ENCODE measurements at places on chromosomes 2 and 18. TPM values are rescaled to one million over a fixed set of nuclear protein-coding genes. Genes with fewer than 3 reads are reported as not detected.

The SERPINB12 gene
- not detected for total RNA-seq

The LGALSL gene
- 0.73 TPM for total RNA-seq

DNA sequence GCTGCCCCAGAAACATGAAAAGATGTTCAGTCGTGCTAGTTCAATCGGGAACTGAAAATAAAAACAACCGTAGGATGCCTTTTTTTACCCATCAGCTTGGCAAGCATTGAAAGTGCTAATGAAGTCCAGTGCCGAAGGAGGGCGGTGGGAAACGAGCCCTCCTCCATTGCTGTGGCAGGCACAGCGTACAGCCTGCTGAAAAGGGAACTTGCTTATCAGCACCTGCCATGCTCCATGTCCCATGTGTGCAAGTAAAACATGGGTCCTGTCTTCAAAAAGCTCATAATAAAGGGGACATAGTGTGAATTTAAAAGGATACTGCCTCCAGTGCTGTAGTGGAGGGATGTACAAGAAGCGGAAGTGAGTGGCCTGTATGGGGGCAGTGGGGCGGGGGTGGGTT is 82.4 kb downstream of the ARMC9 start:
- DNase-seq: no peak
- no peaks in the 10 kb centered on the region for H3K4me1 ChIP-seq
- no peak overlapping the region for H3K4me3 ChIP-seq
- peaks cover 12% of the 10 kb centered on the region for H3K27me3 ChIP-seq

DNA sequence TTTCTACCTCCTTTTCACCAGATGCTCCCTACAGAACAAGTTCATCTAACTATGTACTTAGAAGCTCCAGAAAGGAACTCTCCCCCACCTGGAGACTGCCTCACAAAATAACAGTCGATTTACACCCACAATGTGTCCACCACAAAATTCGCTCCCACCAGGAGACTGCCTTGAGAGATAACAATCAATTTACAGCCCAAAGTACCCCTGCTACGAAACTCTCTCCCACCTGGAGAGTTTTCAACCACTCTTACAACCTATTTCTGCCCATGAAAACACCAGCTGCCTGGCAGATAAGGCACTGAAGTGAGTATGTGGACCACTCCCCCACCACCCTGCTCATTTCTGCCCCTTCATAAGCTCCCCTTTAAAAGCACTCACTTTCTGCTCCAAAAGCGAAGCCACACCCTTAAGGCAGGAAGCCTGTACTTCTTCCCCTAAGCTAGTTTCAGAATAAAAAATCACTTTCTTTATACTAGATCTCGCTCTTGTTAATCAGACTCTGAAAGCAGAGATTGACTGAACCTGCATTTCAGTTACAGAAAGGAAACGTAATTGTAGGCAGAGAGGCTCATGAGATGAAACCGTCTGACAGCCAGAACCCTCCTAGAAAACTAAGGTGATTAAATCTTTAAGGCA is 94.4 kb upstream of the RBBP8 start:
- H3K27me3 ChIP-seq: peaks cover 13% of the 10 kb centered on the region
- H3K27ac ChIP-seq: no peak overlapping the region
- H3K4me1 ChIP-seq: no peaks in the 10 kb centered on the region
- H3K4me3 ChIP-seq: no peak overlapping the region
- no peak for DNase-seq
- no peaks in the 10 kb centered on the region for H3K36me3 ChIP-seq

DNA sequence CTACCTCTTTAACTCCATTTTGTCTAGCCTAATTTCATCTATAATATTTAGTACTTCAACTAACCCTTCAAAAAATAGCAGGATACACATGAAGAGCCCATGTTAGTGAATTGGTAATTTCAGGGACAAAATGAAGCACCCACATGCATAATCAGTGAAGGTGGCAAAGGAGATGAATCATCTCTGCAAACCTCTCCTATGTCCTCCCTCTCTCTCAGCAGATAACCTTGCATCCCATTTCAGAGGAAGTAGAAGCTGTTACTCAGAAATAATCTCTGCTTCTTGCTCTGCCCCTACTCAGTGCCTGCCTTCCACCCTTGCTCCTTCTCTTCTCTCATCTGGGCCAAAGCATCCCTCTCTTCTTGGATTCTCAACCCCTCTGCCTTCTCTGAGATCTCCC is 60.2 kb upstream of the CAVIN2 start:
- H3K4me1 ChIP-seq: no peaks in the 10 kb centered on the region
- DNase-seq: no peak
- H3K4me3 ChIP-seq: no peak overlapping the region
- no peak overlapping the region for H3K27ac ChIP-seq
- no peaks in the 10 kb centered on the region for H3K36me3 ChIP-seq

- no peak for DNase-seq
- H3K4me3 ChIP-seq: no peak overlapping the region
- no peaks in the 10 kb centered on the region for H3K36me3 ChIP-seq
- peaks cover 13% of the 10 kb centered on the region for H3K27me3 ChIP-seq
- no peaks in the 10 kb centered on the region for H3K4me1 ChIP-seq
- H3K27ac ChIP-seq: no peak overlapping the region
These were observed 112.0 kb downstream of the GBX2 start for GRCh38 chr2:236056141-236056540.

DNA sequence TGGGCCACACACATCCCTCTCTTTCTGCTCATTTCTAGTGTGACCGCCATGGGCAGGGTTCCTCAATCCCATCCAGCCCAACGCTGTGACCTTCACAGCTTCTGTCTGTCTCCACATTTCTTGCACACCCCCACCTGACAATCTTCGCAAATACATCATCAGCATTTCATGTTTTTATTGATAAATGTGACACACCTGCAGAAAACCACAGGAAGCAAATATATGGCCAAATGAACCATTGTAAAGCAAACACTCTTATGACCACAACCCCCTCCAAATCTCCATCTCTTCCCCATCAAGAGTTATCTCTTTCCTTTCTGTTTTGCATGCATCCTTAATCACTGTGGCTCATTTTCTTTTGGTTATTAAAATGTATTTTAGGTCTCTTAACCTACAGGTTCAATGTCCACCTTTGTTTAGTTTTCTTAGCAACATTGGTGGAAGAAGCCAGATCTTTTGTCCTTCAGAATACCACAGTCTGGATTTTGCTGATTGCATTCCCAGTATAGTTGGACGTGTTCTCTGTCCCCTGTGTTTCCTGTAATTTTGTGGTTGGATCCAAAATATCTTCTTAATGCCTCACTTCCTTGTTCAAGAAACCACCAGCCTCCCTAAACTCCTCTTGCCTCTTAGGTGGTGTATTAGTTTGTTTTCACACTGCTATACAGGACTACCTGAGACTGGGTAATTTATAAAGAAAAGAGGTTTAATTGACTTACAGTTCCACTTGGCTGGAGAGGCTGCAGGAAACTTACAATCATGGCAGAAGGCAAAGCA is 9.8 kb upstream of the NCK2 start:
- H3K27ac ChIP-seq: no peak overlapping the region
- no peak overlapping the region for H3K4me3 ChIP-seq
- H3K27me3 ChIP-seq: peaks cover 3% of the 10 kb centered on the region
- peaks cover 10% of the 10 kb centered on the region for H3K36me3 ChIP-seq
- DNase-seq: no peak
- H3K4me1 ChIP-seq: peaks cover 62% of the 10 kb centered on the region

- DNase-seq: no peak
- H3K27ac ChIP-seq: no peak overlapping the region
- H3K36me3 ChIP-seq: peaks cover 38% of the 10 kb centered on the region
- no peak overlapping the region for H3K4me3 ChIP-seq
- peaks cover 6% of the 10 kb centered on the region for H3K4me1 ChIP-seq
These were observed 73.2 kb downstream of the BOLA3 start for GRCh38 chr2:74074487-74074886.

Data from activated CD8-positive, alpha-beta T cell treated with anti-CD3 and anti-CD28 coated beads, Interleukin-2, amount 10 ng/mL, durations not matched to agents 7 days and 5 days (primary cell).